ENCODE measurements at places on chromosomes 5 and 9.

DNA sequence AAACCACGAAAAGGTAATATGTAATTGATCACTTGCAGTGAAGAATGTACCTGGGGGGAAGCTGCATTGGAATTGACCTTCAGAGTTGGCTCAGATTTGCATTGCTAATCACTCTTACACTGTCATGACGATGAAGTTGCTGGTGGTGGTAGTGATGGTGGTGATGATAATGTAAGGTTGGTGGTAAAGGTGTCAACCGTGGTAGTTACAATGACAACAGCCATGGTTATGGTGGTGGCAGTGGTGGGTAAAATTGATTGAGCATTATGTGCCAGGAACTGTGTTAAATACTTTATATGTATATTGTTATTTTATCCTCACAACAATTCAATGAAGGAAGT lies 282.4 kb downstream of the NR3C1 start:
- DNase-seq: no peak

- DNase-seq: no peak
These were observed 513.6 kb downstream of the SLCO4C1 start for GRCh38 chr5:101782352-101783103.

GRCh38 chr5:137072361-137073115 lies 426.6 kb downstream of the SPOCK1 start:
- no peak for DNase-seq

DNA sequence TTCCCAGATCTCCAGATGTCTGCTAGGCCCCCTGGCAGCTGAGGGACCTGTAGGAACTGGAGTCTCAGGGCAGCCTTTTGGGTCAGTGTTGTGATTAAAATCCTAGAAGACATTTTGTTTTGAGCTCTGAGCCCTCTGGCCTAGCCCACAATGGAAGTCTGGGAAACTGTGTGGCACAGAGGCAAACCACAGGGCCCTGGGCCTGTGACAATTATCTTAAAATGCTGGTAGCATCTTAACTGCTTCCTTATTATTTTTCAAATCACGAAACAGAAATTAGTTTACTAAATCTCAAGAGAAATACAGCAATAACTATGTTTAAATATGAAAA lies 125.5 kb downstream of the STARD4 start:
- no peak for DNase-seq

DNA sequence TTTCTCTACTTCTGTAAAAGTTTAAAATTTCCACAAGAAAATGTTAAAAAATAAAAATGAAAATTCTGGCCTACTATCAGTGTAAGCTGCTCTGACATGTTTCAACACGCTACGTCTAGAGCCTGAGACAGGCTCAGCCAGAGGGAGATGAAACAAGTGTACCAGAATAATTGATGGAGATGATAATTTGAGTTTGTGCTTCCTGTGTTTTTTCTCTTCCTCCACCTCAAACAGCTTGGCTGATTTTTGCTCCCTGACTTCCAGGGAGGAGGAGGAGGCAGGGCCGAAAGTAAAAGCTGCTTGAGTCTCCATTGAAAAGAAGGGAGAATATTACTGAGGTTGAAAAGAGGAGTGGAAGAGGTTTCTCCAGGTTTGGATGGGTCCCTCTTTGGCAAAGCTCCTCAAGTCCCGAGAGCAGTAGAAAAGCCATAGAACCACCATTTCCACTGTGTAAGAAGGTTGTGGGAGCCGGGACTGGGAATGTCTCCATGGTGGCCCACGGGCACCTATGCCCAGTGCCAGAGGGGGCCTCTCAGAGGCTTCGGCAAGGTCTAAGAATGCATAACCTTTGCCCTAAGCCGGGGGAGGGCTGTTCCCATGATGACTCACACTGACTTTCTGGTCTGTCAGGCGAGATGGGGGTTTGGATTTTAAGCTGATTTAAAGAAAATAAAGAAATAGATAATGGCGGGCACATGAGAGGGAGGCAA lies 95.1 kb downstream of the HRH2 start:
- DNase-seq: no peak

DNA sequence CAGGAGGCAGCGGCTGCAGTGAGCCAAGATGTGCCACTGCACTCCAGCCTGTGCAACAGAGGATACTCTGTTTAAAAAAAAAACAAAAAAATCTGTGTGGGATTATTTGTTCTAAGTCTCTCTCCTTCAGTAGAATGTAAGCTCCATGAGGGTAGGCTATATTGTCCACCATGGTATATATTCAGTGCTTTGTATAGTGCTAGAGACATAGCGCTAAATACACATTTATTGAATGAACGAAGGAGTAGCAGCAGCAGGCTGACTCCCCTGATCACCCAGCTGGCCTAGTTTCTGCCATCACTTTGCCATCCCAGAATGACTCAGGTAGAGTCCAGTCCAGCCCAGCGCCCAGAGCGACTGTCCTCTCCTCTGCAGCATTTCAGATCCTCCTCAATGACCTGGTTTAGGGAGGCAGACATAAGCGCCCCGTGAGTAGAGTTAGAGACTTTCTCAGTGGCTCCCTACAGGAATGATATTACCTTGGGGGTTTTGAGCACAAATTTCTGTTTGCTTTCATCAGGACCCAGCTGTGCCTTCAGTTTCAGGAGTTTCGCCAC lies 716 bp downstream of the HARS1 start:
- DNase-seq: no peak

DNA sequence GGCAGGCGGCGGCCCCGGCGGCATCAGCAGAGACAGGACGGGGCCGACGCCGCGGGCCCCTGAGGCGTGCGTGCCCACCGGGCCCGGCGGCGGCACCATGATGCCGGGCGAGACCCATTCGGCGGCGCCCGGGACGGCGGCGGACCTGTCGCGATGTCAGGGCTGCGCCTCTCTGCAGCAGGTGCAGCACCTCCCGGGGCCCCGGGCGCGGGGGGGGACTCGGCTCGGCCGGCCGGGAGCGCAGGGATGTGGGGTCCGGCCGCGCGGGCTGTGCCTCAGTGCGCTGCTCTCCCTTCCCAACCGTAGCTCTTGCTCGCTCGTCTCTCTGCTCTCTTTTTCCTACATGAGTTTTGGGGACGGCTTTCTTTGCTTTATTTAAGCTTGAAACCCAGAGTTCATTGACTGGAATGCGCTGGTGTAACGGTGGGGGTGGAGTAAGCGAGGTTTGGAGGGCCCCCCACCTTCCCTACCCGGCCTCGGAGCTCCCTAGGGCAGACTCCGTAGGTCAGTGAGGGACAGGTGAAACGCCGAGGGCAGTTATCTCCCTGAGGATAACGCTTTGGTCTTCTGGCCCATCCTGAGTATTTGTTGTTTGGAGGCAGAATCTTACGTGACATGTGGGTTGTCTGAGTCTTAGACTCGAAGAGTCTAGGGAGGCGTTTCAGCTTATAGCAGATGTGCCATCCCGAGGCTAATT lies 490 bp downstream of the ICE1 start:
- no peak for DNase-seq

DNA sequence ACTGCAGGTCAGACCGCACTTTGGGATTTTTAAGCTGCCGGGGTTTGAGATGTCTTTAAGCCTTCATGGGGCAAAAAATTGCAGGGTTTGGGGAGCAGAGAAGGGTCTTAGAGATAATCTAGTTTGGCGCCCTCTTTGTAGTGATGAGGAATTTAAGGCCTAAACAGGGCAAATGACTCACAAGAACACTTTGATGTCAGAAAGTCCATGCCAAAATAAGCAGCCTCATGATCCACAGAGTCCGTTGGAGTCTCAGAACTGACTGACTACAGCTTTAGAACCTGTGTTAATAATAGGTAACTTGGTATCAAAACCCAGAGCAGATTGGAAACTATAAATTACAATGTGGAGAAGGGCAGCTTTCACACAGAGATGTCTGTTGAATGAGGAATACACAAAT lies 35.9 kb upstream of the PTGS1 start:
- no peak for DNase-seq

GRCh38 chr9:101126556-101126955 lies 98.0 kb downstream of the PLPPR1 start:
- no peak for DNase-seq

DNA sequence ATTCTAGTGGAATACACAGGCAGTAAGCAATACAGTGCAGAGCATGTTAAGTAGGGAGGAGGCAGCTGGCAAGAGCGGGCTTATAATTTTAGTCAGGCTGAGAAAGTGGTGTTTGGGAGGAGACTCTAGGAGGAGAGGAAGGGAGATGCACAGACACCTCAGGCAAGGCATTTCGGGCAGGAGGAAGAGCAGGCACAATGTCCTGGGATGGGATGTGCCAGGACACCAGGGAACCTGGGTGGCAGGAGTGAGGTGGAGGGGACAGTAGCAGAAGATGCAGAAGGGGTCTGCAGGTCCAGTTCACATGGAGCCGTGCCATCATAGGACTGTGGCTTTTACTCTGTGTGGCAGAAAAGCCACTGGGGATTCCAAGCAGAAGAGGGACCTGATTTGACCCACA lies 143.7 kb upstream of the FSTL4 start:
- DNase-seq: no peak

- DNase-seq: no peak
These were observed 1853.3 kb downstream of the EFNA5 start for GRCh38 chr5:105817416-105817815.

- no peak for DNase-seq
These were observed 4.5 kb downstream of the TJP2 start for GRCh38 chr9:69178583-69179011.

- DNase-seq: no peak
These were observed 43.9 kb downstream of the ANKRD31 start for GRCh38 chr5:75192804-75193203.

DNA sequence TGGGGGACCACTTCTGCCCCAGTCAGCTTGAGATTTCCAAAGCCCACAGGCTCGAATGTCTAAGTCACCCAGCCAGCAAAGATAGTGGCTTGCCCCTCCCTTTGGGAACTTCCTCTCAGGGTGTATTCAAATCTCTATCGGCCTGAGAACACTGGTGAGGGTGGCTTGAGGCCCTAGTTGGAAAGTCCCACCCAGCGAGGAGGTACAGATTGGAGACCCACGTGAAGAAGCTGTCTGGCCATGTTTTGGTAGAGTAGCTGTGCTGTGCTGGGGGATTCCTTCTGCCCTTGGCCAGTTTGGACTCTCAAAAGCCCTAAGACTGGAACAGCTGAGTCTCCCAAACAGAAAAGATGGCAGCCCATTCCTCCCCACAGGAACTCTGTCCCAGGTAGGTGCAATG lies 172.7 kb upstream of the RIOK2 start:
- no peak for DNase-seq

GRCh38 chr5:57841676-57842363 lies 359.2 kb upstream of the ACTBL2 start:
- no peak for DNase-seq

DNA sequence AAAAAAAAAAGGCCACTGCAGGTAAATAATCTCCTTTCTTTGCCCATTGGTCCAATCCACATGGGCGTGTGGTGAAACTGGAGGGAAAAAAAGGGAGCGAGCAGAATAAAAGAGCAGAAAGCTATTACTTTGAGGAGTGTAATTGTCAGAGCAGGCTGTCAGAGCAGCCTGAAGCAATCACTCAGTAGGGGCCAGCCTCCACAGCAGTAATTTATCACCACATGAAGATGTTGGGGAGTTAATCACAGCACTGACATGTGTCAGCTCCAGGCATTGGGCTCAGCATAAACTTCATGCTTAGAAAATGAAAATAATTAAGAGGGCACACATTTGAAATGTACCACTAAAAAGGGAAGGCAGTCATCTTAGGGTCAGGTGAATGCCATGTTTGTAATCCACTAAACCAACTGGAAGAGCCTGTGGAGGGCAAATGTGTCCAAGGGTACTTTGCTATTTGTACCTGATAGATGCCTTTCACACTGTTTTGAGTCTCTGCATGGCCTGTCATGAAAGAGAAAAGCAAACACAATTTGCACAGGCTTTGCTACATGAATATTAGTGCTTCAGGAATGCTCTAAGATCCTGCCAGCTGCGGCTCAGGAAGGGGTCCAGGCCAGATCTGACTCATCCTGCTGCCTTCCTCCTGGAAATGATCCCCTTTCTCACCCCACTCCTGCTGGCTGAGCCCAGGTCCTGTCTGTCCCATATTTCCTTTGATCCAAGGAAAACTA lies 2.9 kb upstream of the PTGER4 start:
- DNase-seq: no peak

- no peak for DNase-seq
These were observed 66.8 kb upstream of the CXCL14 start for GRCh38 chr5:135645336-135646180.

GRCh38 chr5:43357067-43357466 lies 43.9 kb upstream of the HMGCS1 start:
- no peak for DNase-seq

DNA sequence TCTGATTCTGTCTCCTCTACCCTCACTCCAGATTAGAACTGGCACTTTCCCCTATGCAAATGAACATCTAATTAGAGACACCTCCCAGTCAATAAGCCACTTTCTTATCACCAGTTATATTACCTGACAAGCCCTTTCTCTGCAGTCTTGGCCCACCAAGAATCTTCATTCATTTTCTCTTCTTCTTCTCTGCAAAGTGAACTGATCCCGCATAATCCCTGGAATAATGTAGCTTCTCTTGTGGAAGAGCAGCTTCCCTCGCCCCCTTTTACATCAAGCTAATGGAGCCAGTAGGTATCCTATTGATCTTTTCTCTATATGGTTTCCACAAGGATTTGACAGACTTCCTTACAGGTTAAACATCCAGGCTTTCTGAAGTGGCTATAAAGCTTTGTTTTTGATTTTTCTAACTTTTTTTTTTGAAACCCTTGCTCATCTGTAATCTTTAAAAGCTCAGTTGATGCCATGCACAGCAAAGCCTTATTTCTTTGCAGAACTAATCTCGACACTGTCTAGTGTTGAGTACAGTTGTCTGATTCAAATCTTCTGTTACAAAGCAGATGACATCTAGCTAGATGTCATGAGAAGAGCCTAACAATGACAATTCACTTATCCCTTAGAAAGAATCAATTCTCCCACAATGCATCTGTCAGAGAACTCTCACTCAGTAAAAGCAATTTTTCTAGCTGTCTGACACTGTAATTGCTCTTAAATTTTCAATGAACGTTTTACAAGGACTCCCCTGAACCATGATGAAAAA lies 281.4 kb downstream of the ISL1 start:
- DNase-seq: no peak

DNA sequence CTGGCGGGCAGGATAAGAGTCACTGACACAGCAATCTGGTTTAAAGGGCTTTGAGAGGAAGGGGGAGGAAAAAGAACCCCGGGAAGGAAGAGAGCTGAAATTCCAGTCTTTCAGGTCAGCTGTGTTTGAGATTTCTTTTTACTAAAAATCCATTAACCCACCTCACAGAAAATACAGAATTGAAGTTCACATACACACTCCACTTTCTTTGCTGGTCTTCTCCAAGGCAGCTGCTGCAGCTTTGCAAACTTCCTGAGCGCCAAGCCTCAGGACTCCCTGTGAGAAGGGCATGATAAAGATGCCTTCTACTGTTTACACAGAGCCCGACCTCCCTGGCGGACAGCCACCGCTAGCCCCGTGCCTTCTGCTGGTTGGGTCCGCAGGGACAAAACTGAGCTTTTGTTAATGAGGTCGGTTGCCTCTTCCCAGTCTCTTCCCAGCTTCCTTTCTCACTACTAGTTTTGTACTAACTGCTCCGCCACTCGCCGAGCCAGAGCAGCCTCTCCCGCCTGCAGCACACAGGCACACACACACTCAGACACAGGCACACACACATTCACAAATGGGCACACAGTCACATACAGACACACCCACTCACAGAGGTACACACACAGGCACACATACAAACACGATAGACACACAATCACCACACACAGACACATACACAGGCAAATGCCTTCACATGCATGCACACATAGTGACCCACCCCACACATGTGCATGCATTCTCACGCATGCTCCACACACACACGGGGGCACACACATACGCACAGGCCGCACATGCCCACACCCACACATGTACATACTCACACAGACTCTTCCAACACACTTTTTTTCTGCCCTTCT lies at the start of gene FREM1:
TSS of gene FREM1 (minus strand) at position 468 of the 845 bp plus-strand sequence. CDS start 41,451 bp downstream, outside the sequence.
- DNase-seq: no peak

- no peak for DNase-seq
These were observed 122.7 kb upstream of the RASEF start for GRCh38 chr9:83185488-83186154.
